ENCODE measurements at places on chromosomes 3 and 15.

DNA sequence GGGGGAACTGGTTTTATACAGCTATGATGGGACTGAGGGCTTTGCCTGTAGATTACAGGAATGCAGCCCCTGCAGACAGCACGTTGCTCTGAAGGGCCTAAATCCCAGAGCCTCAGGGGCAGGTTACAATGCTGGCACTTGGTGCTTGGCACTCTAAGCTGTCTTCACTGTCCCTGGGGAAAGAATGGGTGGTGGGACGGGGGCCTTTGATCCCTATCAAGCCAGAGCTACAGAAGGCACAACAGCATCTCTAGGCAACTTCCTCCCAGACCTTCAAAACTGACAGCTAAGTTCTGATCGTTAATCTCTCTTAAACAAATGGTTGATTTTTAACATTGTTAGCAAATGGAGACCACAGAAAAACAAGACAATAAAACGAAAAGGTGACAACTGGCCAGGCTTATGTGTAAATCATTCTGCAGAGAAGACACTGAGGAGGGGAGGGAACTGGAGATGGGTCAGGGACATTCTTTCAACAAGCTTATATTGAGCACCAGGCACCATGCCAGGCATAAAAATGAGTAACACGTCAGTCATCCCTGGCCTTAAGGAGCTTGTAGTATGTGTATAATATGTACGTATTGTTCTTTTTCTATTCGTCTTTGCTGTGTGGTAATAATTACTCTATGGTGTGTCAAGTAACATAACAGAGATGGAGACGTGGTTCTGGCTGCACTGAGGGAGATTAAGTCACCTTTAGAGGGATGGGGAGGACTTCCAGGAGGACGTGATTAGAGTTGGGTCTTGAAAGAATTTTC, 49.1 kb downstream of the CA12 start:
- no peak for DNase-seq

DNA sequence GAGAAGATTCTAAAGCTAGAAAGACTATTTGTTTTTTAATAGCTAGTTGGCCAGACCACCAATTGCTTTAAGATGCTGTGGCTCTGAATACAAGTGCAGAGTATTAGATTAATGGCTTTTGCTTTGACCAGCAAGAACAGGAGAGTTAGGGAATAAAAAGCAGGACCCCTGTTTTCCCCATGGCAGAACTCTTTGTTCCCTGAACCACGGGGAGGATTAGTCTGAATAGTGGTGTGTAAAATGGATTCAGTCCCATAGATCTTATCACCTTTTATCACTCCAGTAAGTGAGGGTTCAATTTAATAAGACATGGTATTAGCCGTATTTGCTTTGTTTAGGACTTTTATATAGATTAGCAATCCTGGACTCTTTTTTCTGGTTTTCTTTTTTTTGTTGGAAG, 562.6 kb upstream of the DPPA4 start:
- no peak for DNase-seq

DNA sequence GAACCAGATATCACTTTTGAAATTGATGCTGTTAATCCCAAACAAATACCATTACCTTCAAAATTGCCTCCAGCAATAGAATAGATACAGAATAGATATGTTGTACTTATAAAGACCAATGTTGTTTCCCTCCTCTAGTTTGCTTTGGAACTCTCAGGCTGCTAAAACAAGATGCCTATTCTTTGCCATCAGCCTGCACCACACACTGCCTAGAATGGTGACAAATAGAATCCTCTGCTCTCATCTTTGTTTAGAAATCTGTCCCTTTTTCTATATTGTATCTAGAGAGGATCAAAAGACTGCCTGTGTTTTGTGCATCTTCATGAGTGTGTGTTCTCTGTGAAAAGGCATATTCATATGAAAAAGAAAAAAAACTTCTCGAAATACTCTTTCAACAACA, 349.2 kb upstream of the CCDC54 start:
- no peak for DNase-seq

- DNase-seq: no peak
Measured at GRCh38 chr3:170178651-170179050, 2.9 kb downstream of the PHC3 start.

DNA sequence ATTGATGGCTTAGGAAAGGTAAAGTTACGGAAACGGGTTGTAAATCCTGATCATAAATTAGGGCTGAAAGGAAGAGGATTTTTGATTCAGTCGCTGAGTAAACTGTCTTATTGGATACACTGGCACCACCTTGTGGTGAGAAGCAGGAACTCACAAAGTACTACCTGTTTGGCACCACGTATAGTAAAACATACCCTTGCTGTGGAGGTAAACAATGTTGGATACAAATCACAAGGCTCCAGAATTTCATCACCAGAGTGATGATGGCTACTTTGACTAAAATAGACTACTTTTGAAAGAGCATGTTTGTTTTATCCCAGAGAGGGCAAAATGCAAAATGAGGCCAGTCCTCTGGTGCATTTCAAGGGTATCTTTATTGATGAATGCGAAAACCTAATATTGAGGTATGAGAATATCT, 216.9 kb downstream of the IGSF11 start:
- DNase-seq: peak; percentile 7

- no peak for DNase-seq
Measured at GRCh38 chr3:55190331-55190730, 262.5 kb upstream of the LRTM1 start.

DNA sequence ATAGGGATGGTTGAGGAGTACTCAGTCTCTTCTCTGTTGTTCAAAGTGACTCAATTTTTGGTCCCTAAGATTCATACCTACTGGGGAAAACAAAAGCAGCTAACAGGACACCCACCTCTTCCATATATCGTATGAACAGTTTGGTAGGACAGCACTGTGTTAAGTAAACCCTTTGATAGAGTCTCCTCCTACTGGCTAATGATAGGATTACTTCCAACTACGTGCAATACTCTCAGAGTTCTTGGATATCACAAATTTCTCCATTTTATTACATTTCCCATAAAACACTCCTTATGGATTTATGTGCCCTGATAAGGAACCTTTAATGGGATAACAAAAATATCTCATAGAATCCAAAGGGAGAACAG, 200.2 kb upstream of the GOLGA6L4 start:
- DNase-seq: no peak

- no peak for DNase-seq
Measured at GRCh38 chr3:172233474-172234277, 194.3 kb downstream of the FNDC3B start.

Measured in NCI-H187 treated with DMSO at 0.1 percent for 48 hours (cell line).